ENCODE measurements at places on chromosomes 3 and 15. TPM values are rescaled to one million over a fixed set of nuclear protein-coding genes. Genes with fewer than 3 reads are reported as not detected.

The COL6A5 gene
- total RNA-seq = not detected

The TSPAN3 gene
- total RNA-seq = 51.2 TPM

The PLA2G4D gene
- total RNA-seq = not detected

The PLA2G4F gene
- total RNA-seq = not detected

Data from GM12878 (cell line).